ENCODE measurements at places on chromosomes 4 and X.
A peak's percentile ranks its signal among the peaks of the same experiment; 100 is the strongest.

DNA sequence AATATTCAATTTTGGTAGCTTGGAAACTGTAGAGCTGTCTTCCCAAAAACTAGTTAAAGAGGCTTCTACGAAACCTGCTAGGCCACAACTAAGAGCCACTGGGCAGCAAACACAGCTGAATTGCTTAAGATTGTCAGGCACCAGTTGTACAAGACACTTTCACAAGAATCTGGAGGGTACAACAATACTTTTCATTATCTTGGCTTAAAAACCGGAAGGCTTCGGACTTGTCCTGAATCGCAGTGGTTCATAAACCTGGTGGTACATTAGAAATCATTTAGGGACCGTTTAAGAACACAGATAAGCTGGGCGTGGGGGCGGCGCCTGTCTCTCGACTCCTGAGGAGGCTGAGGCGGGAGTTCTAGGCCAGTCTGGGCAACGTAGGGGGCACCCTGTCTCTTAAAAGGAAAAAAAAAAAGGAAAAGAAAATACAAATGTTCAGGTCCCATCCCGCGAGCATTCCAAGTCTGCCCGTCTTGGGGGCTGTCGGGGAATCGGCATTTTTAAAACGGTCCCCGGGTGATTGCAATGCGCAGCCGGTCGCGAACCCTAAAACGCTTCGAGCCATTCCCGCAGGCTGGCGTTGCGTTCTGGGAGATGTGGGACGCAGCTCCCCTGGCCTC, 763 bp downstream of the PYURF start:
- no peak for DNase-seq

GRCh38 chr4:80045786-80046185, 27.2 kb downstream of the ANTXR2 start:
- DNase-seq: no peak

DNA sequence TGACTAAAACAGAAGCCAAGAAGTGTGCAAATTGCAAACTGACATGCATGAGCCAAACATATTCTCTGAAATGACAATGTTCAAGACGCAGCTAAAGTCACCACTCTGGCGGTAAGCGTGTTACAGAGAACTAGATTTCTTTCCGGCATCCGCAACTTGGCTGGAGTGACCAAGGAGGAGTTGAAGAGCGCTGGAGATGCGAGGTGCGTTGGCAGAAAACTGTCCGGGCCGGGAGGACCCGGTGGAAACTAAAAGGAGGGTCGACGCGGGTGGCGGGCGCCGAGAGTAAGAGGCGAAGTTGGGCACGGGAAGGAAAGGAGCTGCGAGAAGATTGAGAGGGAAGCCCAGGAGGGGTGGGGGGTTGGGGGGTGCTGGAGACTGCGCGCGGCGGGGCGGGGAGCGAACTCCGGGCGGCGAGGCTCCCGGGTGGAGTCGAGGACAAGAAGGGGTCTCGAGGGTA, 807 bp downstream of the SEL1L3 start:
- peak; percentile 24 for DNase-seq

DNA sequence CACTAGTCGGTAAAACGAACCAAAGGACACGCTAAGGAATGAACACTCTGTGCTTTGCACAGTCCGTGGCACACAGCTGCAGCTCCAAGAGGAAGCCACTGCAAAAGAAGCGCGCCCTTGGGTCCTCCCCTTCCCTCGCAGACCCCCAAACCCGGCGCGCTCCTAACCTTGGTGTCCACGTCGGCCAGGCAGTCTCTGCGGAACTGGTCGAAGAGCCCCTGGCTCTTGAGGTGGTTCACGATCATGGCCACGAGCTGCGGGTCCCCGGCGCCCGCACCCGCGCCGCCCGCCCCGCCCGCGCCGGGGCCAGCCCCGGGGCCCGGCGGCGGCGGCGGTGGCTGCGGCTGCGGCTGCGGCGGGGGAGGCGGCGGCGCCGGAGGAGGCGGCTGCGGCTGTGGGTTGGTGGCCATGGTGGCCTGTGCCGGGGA, 333 bp downstream of the BOD1L1 start:
- DNase-seq: no peak

DNA sequence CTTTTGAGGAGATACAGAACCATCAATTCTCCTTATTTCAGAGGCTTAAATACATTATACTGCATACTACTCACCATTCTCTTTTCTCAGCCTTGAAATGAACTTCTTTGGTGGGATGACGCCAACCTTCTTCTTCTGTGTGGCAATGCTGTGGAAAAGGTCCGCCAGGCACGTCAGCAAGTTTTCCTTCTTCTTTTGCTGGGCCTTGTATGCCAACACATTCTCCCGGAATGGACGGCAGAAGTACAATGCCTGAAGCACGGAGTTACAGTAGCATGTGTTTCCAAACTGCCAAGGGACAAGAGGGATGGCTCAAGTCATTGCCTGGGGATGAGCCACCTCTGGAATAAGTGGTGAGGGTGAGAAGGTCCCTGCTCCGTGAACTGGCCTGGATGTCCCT, 31.2 kb downstream of the USP46 start:
- no peak for DNase-seq
